ENCODE measurements at places on chromosomes 5 and 9.

GRCh38 chr5:91378752-91379211 lies 4.3 kb downstream of the ARRDC3 start:
- DNase-seq, result no peak

GRCh38 chr9:113781896-113782295 lies 94.2 kb upstream of the ZNF618 start:
- DNase-seq, result no peak

DNA sequence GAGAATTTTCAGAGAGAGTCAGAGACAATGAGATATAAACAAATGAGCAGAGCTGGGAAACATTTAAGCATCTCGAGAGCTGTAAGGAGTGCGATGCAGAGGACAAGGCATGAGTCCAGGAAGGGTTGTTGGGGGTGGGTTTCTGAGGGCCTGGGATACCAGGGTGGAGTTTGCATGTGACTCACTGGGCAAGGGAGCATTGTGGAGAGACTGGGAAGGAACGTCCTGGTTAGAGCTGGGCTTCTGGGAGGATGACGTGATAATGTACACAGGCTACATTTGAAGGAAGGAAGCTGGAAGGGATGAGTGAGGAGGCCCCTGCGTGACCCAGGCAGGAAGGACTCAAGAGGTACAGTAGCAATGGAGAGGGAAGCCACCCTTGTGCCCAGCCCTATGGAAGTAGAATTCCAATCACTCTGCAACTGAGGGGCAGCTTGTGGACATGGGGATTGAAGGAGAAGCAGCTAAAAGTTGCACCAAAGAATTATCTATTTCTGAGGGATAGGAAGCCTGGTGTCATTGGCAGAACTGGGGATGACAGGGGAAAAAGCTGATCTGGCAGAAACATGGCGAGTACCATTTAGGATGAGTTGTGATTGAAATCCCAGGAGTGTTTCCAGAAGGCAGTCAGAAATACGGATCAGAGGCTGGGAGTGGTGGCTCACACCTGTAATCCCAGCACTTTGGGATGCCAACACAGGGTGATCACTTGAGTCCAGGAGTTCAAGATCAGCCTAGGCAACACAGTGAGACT lies 59.3 kb upstream of the AFAP1L1 start:
- DNase-seq, result no peak

DNA sequence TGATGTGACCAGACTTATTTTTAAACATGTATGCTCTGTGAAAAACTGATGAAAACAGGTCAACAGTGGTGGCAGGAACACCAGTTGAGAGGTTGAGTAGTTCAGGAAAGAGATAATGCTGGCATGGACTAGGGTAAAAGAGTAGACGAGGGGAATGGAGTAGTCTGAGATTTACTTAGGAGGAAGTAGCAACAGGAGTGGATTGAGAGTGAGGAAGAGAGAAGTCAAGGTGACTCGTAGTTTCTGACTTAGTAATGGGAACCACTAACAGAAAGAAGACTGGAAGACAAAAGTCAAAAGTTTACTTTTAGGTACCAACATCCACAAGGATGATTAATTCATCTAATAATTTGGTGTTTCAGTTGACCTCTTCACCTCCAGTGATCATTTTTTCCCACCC lies 3.6 kb downstream of the SRA1 start:
- DNase-seq, result peak; percentile 28

DNA sequence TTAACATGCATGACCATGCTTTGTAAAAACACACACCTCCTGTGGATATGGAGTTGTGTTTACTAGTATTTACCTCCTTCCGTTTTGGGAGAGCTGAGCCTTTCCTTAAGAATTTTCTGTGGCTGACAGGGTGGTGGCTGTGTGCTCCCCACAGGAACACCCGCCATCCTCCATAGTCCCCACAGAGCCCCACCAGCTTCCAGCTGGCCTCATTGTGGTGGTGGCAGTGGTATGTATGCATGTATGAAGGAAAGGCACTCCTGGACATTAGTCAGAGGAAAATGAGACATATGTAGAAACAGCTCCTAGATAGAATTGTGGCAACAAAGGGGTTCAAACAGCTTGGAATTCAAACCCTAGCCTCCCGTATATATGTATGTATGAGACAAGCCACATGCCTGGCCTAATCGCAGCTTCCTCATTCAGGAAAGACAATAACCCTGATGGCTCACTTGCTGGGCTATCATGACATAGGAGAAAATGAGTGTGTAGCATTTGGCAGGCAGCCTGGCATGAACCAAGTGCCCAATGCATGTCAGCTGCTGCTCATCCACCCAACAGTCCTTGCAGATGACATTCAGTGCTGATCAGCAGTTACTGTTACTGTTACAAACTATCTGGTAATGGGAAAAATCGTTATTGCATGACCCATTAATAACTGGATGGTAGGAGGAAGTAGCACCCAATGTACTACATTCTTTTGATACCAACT lies 459.7 kb downstream of the EBF1 start:
- no peak for DNase-seq

DNA sequence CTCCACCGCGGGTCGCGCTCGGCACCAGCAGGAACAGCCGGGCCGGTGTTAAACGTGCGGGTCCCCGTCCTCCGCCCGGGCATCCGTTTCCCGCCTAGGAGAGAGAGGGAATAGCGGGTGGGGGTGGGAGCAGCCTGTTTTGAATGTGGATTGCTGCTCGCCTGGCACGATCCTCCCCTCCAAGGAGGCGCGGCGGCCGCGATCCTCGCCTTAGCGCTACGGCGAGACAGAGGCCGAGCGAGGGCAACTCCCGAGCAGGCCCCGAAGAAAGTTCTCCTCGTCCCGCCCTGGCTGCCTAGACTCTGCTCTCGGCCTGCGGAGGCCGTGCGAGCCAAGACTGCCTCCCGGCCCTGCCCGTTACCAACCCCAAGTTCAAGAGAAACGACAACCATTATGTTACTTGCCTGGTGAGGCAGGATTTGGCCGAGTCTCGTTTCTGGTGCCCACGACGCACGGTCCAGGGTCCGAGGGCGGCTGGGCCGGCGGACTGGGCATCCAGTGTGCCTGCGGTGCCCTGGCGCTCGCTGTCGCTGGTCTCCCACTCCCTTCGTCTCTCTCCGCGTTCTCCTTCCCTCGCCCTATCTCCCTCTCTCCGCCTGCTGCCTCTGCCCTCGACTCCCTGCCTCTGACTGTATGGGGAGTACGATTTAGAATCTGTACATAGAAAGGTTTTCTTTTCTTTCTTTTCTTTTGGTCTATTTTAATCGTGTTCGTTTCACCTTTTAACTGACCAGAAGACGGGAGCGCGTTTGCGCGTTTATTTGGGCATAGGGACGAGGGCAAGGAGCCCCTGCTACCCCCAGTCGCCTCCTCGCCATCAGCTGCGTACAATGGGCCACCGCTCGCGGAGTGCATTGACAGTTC lies 724 bp downstream of the NR2F1-AS1 start:
- DNase-seq, result no peak

DNA sequence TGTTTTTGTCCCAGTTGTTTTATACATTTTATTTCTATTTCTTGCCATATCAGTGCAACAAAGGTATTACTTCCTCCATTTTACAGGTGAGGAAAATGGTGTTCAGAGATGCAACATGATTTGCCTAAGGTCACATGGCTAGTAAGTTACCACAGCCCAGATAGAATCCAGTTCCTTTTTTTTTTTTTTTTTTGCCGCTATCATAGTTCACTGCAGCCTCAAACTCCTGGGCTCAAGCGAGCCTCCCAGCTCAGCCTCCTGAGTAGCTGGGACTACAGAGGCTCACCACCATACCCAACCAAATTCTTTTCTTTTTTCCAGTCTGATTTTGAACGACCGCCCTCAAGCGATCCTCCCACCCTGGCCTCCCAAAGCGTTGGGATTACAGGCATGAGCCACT lies 480 bp upstream of the CCDC69 start:
- DNase-seq, result no peak

All from AML-193 (cell line).